ENCODE measurements at places on chromosomes 16 and 17.

DNA sequence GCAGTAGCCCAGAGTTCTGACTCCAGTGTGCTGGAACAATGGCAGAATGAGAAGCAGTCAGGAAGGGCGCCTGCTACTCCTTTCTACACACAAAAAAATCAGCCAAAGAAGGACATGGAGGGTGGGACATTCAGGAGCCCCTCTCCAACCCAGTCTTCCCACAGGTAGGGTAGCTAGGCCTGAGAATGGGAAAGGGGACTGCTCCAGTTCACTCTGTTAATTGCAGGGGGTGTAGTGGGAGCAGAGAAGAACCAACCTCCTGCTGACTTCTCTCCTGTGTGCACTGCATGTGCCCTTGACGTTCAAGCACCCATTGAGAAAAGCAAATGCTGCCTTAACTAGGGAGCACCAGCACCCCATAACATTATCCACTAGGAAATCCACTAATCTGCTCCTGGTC, 119.1 kb upstream of the IRX6 start:
- no peak for DNase-seq

- peak; percentile 72 for DNase-seq
Observed at GRCh38 chr17:64507413-64507782, 621 bp downstream of the CEP95 start.

DNA sequence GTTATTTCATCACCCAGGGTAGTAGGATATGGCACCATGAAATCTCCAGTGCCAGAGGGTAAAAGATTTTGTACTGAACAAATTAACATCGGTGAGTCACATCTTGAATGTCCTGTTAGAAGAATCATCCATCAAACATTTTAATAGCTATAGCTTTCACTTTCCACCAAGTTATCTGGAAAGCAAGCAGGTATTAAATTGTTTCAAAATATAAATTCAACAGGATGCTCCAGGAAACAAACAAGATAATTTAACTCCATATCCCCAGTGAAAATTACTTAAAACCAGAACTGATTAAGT, 2.4 kb downstream of the VEZF1 start:
- peak; percentile 73 for DNase-seq

DNA sequence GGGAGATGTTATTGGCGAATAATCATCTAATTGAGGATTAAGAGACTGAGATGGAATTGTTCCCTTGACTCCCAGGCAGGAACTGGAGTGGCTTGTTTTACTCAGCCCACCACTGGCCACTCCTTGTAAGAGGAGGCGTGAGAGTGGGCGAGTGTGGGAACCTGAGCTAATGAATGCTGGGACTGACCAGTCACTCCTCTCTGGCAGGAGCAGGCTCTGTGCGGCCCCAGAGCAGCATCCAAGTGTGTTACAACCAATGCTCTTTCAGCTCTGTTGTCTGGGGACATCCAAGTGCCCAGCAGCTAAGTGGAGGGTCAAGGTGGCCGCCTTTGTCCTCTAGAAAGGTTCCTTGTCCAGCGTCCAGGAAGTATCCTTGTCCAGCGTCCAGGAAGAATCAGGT, 739.9 kb downstream of the CDH8 start:
- DNase-seq: no peak
